ENCODE measurements at places on chromosomes 2 and 18.

GRCh38 chr2:241091734-241092445, 10.2 kb downstream of the MTERF4 start:
- no peak for DNase-seq

DNA sequence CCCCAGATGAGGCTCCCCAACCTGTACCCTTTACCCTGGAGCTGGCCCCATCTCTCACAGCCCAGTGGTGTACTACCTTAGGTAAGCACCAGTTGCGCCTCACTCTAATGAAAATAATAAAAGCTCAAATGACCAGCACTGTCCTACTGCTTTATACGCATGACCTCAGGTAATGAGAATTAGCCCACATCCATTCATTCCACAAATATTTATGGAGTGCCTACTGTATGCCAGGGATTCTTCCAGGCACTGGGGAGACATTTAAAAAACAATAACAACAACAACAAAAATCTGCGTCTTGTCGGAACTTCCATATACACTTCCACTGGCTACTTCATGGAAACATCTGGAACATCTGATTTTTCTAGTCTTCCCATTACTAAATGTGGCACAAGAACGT, 20.8 kb downstream of the HPCAL1 start:
- no peak for DNase-seq

- DNase-seq: no peak
Observed at GRCh38 chr18:57446322-57446721, 11.1 kb downstream of the ONECUT2 start.

- DNase-seq: no peak
Observed at GRCh38 chr2:40579247-40579646, 127.4 kb upstream of the SLC8A1 start.

GRCh38 chr2:56286936-56287335, 103.1 kb downstream of the CCDC85A start:
- no peak for DNase-seq

GRCh38 chr18:58682429-58683069, 11.3 kb downstream of the MALT1 start:
- DNase-seq: no peak

GRCh38 chr18:3057526-3057925, 44.6 kb upstream of the LPIN2 start:
- no peak for DNase-seq

GRCh38 chr18:24426398-24427294, at the start of gene IMPACT:
Gene IMPACT (plus strand): TSS chr18:24426670. CDS start chr18:24426757, 87 bp downstream.
- peak; percentile 67 for DNase-seq

GRCh38 chr2:46643951-46644350, 164.6 kb downstream of the TMEM247 start:
- DNase-seq: no peak

GRCh38 chr2:71880846-71881610, 266.6 kb downstream of the CYP26B1 start:
- DNase-seq: no peak

DNA sequence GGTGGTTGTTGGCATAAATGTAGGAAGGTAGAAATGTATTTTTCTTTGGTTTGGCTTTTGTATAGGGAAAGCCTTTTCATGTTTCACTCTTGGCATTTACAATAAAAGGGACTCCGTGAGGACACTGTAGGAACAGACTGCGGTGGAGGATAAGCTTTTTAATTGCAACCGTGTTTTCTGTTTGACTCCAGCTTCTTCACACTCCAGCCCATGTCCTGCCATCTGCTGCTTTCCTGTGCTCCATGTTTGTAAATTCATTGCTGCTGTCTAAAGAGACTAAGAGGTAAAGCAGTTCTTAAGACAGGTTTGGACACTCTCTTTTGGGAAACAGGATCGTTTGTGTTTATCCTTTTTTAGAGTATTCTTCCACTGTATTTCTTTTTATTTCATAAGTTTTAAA, 33.3 kb downstream of the WDR75 start:
- no peak for DNase-seq

DNA sequence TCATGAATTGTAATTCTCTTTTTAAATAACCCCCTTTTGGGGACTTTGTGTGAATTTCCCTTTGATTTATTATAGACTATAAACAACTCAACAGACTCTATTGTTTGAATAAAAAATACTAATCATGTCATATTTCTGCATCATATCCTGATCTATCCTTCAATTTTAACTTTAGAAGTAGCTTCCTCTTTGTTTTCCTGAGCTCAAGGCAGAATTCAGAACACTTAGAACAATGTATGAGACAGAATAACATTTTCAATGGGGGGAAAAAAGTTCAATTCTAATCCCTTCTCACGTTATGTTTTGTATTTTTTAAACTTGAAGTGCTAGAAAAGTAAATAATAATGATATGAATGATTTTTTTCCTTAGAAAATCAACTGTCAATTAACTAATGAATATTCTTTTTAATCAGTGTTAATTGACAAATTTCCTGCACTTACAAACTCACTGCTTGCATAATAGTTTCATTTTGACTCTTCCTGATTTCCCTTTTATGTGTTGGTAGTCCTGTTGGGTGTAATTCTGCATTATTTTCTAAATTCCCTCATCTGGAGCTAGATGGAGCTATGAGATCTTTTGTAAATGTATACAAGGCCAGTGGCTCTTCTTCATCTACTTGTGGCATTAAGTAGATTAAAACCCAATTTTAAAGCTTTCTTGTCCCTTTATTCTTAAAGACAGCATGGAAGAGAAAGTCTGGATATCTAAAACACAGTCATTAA, 326.1 kb downstream of the PARD3B start:
- no peak for DNase-seq

GRCh38 chr2:145652571-145653545, 1132.9 kb upstream of the ZEB2 start:
- no peak for DNase-seq

- DNase-seq: peak; percentile 20
Observed at GRCh38 chr18:61901323-61901986, 8.6 kb upstream of the RNF152 start.

DNA sequence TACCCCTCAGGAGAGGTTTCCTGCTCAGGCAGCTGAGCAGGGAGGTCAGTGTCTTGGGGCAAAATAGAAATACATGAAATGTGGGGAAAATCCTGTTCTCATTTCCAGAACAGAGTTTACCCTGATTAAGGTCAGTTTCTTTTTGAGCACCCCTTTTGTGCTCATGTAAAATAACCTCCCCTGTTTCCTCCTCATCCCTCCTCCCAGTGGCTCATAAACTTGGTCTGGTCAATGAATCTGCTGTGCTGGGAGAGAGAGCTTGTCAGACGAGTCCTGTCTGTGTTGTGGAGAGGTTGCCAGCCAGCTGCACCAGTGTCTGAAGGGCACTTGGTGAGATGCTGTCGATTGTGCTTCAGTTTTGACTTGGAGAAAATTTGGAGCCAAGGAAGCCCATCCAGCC, 48.6 kb downstream of the NTSR2 start:
- DNase-seq: no peak

- no peak for DNase-seq
Observed at GRCh38 chr2:200975672-200976071, 12.2 kb upstream of the ORC2 start.

- DNase-seq: peak; percentile 30
Observed at GRCh38 chr2:68828887-68829708, 42.1 kb downstream of the BMP10 start.

DNA sequence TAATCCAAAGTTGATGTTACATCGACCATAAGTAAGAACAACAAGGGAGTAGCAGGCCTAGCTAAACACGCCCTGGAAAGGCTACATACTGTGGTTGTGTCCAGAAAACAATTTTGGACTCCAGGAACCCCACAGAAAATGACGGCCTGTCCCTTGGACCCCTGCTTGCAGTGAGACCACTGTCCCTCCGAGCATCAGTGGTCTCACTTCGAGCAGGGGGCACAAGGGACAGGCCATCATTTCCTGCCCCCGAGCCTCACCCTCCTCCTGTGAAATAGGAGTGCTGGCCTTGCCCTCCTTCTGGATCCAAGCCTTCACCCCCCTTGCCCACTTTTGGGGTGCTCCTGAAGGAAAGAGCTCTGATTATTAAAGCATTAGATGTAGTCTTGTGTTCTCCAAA, 144.4 kb downstream of the CTIF start:
- no peak for DNase-seq

DNA sequence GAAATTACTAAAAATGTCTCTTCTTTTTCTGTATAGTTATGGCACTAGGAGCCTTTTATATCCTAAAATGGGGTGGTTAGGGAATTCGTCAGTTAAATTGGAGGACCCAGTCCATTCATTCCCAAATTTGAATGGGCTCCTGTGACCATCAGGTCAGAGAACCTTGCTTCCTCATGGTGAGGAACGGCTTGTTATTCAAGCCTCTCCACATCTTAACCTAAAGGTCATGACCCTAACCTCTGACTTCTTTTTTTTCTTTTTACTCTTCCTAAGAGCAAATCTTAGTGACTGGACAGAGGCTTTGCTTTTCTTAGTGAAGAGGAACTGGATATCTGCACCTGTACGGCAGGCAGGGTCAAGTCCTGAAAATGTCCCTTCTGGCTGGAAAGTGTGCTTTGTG, 53.1 kb downstream of the GREB1L start:
- DNase-seq: no peak

DNA sequence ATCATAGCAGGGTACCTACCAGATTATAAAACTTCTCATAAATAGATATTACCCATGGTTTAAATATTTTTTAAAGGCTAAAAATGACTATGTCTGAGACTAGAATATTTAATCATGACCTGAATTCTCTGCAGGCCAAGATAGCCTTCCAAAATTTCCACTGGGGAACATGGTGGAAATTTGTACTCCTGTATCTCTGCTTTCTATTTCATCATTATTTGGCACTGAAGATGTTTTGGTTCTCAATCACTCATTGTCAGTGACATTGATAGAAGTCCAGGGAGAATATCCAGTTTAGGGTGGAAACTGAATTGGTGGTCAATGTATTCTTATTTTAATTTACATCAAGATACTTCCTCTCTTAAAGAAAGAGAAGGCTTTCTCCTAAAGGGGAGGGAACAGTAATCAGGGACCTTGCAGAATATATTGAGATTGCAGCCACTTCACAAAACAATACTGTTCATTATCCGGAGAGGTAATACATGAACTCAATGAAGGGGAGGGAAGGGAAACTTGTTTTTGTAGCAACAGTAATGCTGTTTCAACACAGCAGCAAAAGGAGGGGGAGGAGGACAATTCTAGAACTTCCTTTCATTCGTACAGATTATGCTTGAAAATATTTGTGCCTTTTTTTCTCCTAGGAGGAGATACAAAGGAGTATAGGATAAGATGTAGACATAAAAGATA, 34.1 kb downstream of the EEF1B2 start:
- no peak for DNase-seq
